Endothelial cell (in vitro differentiated cells): ENCODE measurements at places on chromosomes 6 and 20.

- DNase-seq = no peak
Observed at GRCh38 chr6:115120391-115120790, 777.6 kb upstream of the HS3ST5 start.

DNA sequence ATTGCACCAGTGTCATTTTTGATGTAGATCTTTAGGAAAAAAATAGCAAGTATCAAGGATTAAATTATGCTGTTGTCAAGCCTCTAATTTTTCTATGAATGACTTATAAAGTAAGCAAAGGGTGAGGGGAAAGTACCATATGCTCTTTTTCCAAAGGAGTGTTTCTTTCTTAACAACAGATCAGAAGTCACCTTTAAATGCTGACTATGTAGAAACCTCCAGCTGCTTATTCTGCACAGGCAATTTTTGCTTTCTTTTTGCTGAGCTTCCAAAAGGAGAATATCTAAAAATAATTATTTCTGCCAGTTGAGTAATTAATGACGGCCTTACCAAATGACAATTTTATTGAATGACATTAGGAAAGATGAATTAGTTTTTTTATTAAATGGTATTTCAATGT, 390.6 kb upstream of the MANEA start:
- no peak for DNase-seq

DNA sequence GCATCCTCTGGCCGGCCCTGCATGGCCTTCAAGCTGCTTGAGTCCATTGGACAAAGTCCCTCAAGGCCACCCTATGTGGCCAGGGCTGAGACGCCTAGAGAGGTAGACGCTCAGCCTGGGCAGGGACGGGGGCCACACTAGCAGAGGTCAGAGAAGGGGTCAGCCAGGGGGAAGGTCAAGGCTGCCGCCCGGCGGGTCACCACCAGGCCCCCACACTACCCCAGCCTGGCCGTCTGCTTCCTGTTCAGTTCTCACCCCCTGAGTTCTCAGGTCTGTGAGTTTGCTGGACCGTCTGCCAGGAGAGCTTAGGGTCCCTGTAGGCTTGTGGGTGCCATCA, 37.3 kb downstream of the NTSR1 start:
- no peak for DNase-seq

DNA sequence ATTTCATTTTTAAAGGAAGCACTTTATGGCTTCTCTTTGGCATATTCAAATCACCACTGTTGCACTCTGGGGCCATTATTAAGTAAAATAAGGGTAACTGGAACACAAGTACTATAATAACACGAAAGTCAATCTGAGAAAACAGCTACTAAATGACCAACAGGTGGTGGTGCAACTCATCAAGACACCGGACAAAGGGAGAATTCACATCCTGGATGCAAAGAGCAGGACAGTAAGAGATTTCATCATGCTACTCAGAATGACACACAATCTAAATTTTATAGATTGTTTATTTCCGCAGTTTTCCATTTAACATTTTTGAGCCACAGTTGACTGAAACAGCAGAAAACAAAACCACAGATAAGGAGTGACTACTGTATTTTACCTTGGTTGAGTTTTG, 27.6 kb upstream of the LY86 start:
- no peak for DNase-seq

GRCh38 chr6:5876076-5876475, 130.6 kb downstream of the NRN1 start:
- no peak for DNase-seq
